MCF 10A (cell line): ENCODE measurements at places on chromosomes 6 and 20. TPM values are rescaled to one million over a fixed set of nuclear protein-coding genes. Genes with fewer than 3 reads are reported as not detected.

DNA sequence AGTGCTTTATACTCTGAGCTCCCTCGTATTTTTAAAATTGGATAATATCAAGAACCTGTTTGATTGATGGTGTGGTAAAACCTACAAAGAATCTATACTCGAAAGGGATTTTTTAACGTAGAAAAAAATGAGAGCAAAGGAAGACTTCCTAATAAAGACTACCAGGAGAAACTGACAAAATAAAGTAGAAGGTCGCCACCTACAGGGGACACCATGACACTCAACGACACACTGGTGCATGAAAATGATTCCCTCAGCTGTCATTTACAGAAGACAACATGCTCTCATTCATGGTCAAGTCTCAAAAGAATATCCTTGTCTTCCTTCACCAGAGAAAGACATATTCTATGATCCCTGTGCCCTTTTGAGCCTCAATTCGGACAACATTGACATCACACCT, 10.1 kb upstream of the NHSL1 start:
- peak; percentile 71 for DNase-seq

GRCh38 chr6:42764911-42765648, 16.8 kb upstream of the BICRAL start:
- no peak for DNase-seq

- DNase-seq: no peak
Observed at GRCh38 chr6:35381132-35381531, 38.8 kb downstream of the PPARD start.

The TMEM239 gene
- total RNA-seq: not detected in 2 replicates
